ENCODE measurements at places on chromosomes 6 and 20. TPM values are rescaled to one million over a fixed set of nuclear protein-coding genes. Genes with fewer than 3 reads are reported as not detected.

- no peak for DNase-seq
Observed at GRCh38 chr20:63404129-63405085, 43.3 kb upstream of the CHRNA4 start.

DNA sequence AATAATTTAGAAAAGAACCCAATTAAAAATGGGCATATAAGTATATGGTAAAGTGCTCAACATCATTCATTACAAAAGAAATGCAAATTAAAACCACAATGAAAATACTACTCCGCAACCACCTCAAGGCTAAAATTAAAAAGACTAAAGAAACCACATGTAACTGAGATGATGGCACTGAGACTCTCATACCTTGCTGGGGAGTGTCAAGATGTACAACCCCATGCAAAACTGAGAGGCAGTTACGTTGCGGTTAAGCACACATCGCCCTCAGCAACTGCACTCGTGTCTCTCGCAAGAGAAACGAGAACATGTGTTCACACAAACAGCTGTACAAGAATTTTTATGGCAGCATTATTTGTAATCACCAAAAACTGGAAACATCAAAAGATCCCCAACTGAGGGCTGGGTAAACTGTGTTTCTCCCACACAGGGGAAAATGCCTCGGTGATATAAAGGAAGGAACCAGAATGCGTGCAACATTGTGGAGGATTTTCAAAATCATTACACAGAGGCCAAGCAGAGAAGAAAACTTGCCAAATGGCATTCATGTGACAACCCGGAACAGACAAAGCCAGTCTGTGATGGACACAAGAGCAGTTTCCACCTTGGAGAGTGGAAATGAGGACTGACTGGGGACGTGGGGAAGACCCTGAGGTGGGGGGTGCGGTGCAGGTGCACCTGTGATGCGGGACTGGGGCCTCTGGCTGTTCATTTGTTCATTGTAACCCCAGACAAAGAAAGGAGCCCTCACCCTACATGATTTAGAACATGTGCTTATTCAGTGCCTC, 144.9 kb downstream of the WDR27 start:
- no peak for DNase-seq

DNA sequence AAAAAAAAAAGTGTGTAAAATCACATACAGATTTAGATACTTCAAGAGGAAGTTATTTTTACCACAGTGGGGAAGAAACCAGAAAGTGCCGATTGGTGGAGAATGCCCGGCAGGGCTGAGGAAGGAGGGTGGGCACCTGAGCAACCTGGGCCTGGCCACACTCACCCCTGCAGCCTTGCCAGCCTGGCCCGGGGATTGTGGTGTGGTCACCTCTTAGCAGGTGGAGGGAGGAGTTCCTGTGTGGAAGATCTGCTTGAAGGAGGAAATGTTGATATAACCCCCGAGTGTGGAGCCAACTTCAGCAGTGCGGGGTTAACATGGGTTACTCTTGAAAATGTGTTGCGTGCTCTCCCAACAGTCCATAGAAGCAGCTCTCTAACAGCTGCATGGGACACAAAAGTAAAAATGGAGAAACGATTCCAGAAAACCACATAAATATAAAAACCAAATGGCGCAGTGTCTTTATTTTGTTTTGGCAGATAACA, 14.7 kb downstream of the UST start:
- DNase-seq = no peak

- no peak for DNase-seq
Observed at GRCh38 chr6:147808640-147809039, 300.1 kb downstream of the SAMD5 start.

DNA sequence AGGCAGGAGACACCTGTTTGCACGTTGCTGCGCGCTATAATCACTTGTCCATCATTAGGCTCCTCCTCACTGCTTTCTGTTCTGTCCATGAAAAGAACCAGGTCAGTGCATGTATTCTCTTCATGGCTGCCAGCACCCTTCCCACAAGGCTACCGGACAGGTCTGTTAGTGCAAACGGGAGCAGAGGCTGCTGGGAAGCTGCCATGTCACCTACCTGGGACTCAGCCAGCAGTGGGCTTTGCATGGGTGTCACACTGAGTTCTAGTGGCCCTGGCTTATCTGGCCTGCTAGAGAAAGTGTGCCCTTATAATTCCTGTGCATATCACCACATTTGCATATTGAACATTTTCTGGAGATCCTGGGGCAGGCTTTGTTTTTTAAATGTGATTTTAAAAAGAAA, 24.8 kb downstream of the LYRM2 start:
- no peak for DNase-seq

DNA sequence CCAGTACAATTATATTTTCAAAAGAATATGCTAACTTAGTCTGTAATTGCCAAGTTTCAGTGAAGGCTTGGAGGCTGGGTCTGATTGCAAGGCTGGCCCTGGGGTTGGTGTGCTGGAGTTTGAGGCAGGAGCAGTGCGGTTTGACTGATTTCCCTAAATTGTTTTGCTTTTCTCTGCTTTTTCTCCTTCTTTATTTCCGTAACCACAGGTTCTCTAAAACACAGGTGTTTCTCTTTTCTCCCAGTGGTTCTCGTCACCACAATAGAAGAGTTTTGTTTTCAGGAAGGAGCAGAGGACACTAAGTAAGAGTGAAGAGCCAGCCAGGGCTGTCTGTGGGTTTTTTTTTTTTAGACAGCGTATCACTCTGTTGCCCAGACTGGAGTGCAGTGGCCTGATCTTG, 8.2 kb upstream of the SNX9 start:
- no peak for DNase-seq

- DNase-seq = peak; percentile 72
Observed at GRCh38 chr6:22071270-22072041, 225.4 kb downstream of the PRL start.

Gene SEMG1
- total RNA-seq = not detected

Measured in sigmoid colon (tissue), 7 donors.